ENCODE measurements at places on chromosomes 4 and X. TPM values are rescaled to one million over a fixed set of nuclear protein-coding genes. Genes with fewer than 3 reads are reported as not detected.

PNMA6A gene
- 1.2 TPM for total RNA-seq

MAGEA2 gene
- total RNA-seq = not detected

CLNK gene
- not detected for total RNA-seq

RS1 gene
- not detected for total RNA-seq

COL4A5 gene
- 0.36 TPM for total RNA-seq

Data from osteoblast (primary cell).